ENCODE measurements at places on chromosomes 3 and 15. TPM values are rescaled to one million over a fixed set of nuclear protein-coding genes. Genes with fewer than 3 reads are reported as not detected.
A peak's percentile ranks its signal among the peaks of the same experiment; 100 is the strongest.

DNA sequence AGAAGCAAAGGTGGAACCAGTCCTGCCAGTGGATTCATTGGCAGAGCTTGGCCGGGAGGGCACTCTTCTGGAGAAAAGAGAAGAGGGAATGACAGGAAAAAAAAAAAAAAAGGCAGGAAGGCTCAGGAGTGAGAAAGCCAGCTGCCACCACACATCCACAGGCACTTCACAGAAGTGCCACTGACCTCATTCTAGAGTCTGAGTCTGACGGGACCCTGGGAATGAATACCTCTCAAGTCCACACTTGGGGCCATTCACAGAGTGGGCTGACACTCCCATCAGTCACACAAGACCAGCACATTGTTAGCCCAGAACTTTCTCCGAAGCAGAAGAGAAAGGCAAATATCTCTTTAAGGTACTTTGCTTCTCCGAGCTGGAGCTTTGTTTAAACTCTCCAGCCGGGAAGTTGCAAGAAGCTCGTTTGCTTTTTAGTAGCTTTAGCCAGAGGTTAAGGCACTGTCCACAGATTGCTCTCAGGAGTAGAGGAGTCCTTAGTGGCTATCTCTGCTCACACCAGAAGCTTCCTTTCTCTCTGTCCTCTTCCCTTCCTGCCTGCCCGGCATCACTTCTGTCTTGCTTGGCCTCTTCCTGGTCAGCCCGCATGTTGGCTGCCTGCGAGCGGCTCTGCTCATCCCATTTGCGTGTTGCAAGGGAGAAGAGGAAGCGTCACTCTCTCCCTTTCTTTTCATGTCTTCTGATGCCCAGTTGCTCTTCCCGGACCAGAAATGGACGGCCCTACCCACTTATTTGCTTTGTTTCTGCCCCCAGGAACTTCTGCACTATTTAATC lies 53.8 kb downstream of the CMTM6 start:
- ATAC-seq: peak; percentile 61

DNA sequence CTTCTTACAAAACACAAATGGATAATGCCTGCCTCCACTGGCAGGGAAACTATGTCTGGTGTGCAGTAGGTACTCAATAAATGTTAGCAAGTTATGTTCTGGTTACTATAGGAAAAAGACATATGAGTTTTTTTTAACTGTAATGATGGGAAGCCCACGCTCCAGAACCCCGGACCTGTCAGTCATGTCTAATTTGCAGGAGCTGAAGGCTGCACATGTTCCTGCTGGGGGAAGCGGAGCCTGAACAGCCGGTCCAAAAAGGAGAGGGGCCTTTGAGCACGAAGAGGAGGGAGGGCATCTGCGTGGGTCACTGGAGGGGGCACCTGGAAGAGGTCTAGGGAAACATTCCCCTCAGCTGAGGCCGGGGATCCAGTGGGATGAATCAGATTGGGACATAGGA lies 113.2 kb downstream of the DGKG start:
- no peak for ATAC-seq

GRCh38 chr15:78830514-78831228 lies 19.4 kb upstream of the ADAMTS7 start:
- no peak for ATAC-seq

DNA sequence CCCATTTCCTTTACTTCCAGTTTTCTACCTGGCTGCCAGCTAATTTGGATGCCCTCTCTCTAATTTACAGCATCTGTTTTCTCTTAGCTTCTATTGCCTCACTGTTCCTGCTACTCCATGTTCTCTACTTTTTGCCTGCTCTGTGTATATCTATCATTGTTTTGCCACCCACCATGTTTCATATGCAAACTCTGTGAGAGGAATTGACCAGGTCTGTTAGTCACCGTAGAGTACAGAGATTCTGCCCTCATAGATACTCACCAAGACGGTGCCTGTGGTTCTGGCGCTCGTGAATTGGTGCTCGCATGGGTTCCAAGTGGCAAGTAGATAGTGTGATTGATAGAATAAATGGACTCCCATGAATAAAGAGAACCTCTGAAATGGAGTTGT lies 288.8 kb downstream of the CNTN6 start:
- ATAC-seq: no peak

DNA sequence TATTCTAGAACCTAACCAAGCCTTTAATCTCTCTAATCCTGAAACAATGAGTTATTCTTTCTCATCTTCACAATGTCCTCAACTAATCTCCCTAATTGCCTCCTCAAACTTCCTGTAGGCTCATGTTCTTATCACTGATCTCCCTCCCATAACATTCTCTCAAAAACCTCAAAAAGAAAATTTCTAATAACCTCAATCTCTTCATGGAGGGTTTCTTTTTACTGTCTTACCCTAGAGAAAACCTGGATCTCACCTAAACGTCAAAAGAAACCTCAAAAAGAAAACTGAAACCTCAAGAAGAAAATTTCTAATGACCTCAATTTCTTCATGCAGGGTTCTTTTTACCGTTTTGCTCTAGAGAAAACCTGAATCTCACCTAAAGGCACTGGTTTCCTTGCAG lies 150.2 kb downstream of the GSK3B start:
- no peak for ATAC-seq

DNA sequence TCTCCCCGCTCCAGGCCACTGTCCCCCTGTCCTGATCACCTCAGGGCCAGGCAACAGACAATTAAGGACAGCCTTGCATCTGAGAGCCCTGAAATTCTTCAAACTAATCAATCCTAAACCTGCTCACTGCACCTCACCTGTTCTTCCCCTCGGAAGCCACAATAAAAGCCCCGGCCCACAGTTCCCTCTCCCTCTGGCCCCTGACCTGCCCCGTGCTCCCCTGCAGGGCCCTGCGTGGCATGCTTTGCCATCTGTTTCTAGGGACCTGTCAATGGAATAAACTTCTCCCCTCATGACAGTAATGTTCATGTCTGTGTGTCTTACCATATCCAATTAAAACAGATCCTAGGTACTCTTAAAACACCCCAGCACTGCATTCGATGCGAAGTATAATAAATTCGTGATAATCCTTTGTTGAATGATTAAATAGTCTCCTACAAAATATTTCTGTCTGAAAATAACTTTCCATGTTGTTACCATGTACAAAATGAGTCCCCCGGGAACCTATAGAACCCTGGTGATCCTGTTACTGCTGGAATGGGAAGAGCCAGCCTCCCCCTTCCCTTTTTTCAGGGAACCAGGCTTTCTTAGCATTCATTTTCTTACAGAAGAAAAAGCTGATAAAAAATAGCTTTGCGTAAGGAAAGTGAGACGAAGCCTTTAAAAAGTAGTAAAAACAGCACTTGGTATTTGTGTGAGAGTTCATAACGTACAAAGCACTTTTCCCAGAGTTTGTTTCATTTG lies 59.0 kb downstream of the ABTB1 start:
- no peak for ATAC-seq

The ARNT2 gene
- total RNA-seq: 11.2 TPM

- no peak for ATAC-seq
These were observed 132.9 kb upstream of the IL12A start for GRCh38 chr3:159855599-159856346.

The GCSAM gene
- total RNA-seq: 0.24 TPM

GRCh38 chr3:116314476-116314875 lies 130.8 kb downstream of the LSAMP start:
- peak; percentile 61 for ATAC-seq

DNA sequence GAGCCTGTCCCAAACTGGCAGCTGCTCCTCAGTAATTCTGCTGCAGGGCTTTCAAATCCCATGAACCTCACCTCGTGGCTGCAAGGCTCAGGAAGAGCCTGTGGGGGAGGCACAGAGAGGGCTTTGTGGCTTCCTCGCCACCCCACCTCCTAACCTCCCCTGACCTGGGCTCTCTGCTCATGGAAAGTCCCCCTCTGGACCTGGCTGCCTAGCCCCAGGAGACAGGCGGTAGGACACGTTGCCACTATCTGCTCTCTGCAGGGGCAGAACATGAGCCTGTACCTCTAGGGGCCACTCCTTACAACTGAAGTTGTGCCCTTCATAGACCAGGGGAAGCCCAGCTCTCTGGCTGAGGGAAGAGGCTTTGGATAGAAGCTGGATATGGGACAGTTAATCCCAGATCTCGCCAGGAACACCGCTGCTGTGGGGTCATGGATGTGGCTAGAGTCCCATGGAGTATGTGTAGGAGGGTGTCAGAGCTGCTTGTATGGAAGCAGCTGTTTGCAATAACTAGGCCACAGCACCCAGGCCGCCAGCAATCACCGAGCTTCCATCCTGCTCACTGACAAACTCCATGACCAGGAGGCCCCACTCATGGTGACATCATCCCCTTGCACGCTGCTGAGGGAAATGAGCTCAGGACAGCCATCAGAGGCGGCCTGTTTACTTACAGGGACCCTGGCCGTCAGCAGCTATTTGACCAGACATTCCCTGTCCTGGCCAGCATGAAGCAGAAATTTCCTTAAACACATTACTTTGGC lies 34.0 kb upstream of the CILP start:
- ATAC-seq: peak; percentile 97

DNA sequence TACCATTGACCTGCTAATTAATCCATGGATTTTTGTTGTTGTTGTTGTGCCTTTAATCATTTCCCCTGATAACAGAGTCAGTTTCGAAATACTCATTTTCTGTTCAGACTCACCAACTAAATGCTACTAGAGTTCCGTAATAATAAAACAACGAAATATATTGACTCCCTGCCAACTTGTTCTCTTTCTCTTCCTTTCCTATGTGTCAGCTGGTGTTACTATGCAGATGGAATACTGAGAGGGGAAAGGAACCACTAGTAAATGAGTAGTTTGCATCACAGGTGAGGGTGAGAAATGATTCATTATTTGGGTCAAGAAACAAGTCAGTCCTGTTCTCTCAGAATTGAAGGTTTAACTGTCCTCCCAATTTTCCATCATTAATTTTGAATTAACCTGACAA lies 1027.3 kb downstream of the TUSC7 start:
- ATAC-seq: no peak

GRCh38 chr15:88881775-88882174 lies 13.6 kb downstream of the HAPLN3 start:
- peak; percentile 91 for ATAC-seq

The HDGFL3 gene
- total RNA-seq: 35.7 TPM

DNA sequence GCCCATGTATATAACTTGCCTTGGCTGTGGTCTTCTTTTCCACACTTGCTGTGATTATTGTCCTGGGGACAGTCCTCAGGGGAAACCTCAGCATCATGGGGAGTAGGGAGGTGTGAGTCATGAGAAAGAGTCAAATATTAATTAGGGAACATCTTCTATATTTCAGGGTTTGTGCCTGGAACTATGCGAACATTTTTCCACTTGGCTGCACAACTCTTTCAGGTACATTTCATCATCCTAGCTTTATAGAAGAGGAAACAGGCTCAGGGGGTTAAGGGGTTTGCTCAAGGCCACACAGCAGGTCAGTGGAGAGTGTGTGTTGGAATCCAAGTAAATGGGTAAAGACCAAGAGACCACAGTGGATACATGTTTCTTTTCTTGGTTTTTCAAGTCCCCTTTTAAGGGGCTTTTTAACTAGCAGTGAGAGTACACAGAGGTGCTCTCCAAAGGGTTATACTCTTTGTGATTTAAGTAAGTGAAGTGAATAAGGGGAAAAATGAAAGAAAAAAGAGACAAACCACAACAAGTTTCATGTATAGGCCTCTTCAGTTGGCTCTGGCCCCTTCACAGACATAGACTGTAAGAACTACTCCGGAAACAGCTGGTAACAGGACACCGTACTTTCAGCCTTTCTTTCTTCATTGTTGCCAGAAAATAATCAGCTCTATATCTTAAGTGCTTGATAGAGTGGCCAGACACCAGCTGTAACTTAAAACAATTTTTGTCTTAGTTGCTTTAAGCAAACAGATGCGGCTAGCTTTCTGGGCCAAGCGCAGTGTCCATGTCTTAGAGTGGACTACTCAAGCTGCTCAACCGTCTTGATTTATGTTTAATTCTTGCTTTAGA lies 64.6 kb downstream of the EEFSEC start:
- no peak for ATAC-seq

The MORC1 gene
- total RNA-seq: not detected

All from motor neuron (in vitro differentiated cells).